ENCODE measurements at places on chromosomes 11 and 22.

- DNase-seq = no peak
These were observed 43.0 kb upstream of the CCDC134 start for GRCh38 chr22:41757502-41757901.

DNA sequence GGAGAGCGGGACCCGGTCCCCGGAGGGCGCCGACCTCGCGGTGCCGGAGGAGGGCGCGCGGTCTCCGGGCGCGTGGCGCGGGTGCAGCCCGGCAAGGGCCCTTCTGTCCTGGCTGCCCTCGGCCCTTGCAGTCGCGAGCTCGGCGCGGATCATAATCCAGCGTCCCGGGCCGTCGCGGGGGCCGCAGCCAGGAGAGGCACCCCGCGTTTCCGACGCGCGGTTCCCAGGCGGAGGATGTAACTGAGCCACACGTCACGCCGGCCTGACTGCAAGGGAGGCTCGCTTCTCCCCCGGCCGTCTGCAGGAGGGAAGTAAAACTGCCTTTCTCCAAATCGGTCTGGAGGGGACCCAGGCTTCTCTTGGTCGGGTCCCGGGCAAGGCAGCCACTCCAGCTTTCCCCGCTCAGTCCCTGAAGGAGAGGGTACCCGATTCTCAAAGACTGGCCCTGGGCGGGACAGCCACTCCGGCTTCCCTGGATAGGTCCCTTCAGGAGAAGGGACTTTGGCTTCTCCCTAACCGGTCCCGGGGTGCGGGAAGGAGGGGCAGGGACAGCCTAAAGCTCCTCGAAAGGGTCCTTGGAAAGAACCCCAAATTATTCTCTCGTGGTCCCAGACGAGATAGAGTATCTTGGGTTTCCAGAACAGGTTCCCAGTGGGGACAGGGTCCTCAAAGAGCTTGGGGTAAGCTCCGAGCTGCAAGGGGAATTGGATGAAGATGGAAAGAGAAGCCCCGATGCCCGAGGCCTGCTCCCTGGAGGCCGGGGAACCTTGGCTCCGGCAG is 836 bp downstream of the SPON1 start:
- no peak for DNase-seq

- DNase-seq = no peak
These were observed 93.3 kb downstream of the ABTB2 start for GRCh38 chr11:34264303-34265110.

- DNase-seq = no peak
These were observed 48.4 kb downstream of the CHST1 start for GRCh38 chr11:45616802-45617549.

- DNase-seq = no peak
These were observed 95.6 kb downstream of the UVRAG start for GRCh38 chr11:75910426-75911145.
